Heart left ventricle (tissue), 16 donors: ENCODE measurements at places on chromosomes 2 and 18. TPM values are rescaled to one million over a fixed set of nuclear protein-coding genes. Genes with fewer than 3 reads are reported as not detected.

- H3K4me1 ChIP-seq, result peaks cover 6% of the 10 kb centered on the region
- no peaks in the 10 kb centered on the region for H3K36me3 ChIP-seq
- no peak overlapping the region for H3K27ac ChIP-seq
- DNase-seq, result no peak
- no peaks in the 10 kb centered on the region for H3K27me3 ChIP-seq
These were observed 76.5 kb upstream of the B3GNT2 start for GRCh38 chr2:62119311-62119974.

- peak overlapping the region; percentile 88 for H3K27ac ChIP-seq
- no peaks in the 10 kb centered on the region for H3K27me3 ChIP-seq
- no peak for DNase-seq
- no peaks in the 10 kb centered on the region for H3K36me3 ChIP-seq
- peaks cover 33% of the 10 kb centered on the region for H3K4me1 ChIP-seq
These were observed 143.3 kb downstream of the HDAC4 start for GRCh38 chr2:239257511-239257937.

- no peak for DNase-seq
- no peak overlapping the region for H3K4me3 ChIP-seq
- no peaks in the 10 kb centered on the region for H3K4me1 ChIP-seq
- H3K27ac ChIP-seq, result no peak overlapping the region
These were observed 127.1 kb downstream of the SRBD1 start for GRCh38 chr2:45483997-45484396.

- no peaks in the 10 kb centered on the region for H3K27me3 ChIP-seq
- H3K27ac ChIP-seq, result peak overlapping the region; percentile 43
- no peaks in the 10 kb centered on the region for H3K4me1 ChIP-seq
- H3K36me3 ChIP-seq, result no peaks in the 10 kb centered on the region
These were observed 8.7 kb downstream of the CYRIA start for GRCh38 chr2:16656784-16657391.

DNA sequence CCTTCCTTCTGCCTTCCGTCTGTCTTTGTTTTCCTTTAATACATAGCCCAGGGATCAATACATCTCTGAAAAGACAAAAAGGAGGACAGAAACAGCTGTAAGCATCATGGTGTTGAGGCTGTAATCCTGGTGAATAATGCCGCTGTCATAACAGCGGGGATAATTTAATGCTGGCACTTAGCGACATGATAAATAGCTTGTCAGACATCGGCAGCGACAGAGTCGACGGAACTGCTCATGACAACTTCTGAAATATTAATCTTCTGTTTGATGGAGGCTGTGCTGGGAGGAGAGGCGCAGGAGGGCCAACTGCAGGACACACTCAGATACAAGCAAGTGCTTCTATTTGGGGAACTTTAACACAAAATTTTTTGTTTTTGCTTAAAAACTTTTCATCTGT, 602.2 kb downstream of the GALR1 start:
- H3K36me3 ChIP-seq, result no peaks in the 10 kb centered on the region
- H3K27ac ChIP-seq, result no peak overlapping the region
- H3K4me3 ChIP-seq, result no peak overlapping the region
- H3K27me3 ChIP-seq, result no peaks in the 10 kb centered on the region
- DNase-seq, result no peak

GRCh38 chr18:9380621-9381395, 46.2 kb downstream of the TWSG1 start:
- no peaks in the 10 kb centered on the region for H3K36me3 ChIP-seq
- H3K27me3 ChIP-seq, result no peaks in the 10 kb centered on the region
- H3K27ac ChIP-seq, result no peak overlapping the region

GRCh38 chr2:23624378-23624777, 239.4 kb downstream of the KLHL29 start:
- no peaks in the 10 kb centered on the region for H3K27me3 ChIP-seq
- no peak for DNase-seq
- peaks cover 5% of the 10 kb centered on the region for H3K4me1 ChIP-seq

DNA sequence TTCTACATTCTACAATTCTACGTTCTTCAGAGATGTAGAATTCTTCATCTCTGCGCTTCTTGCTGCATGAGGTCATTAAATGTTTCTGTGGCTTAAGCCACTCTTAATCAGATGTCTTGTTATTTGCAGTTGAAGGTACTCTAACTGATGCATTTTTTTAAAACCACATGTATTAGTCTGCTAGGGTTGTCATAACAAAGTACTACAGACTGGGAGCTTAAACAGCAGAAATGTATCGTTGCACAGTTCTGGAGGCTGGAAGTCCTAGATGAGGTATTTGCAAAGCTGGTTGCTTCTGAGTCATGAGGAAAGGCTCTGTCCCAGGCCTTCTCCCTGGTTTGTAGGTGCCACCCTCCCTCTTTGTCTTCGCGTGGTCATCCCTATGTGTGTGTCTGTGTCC, 176.3 kb upstream of the GLI2 start:
- no peaks in the 10 kb centered on the region for H3K36me3 ChIP-seq
- no peak overlapping the region for H3K4me3 ChIP-seq
- no peak overlapping the region for H3K27ac ChIP-seq
- H3K4me1 ChIP-seq, result no peaks in the 10 kb centered on the region
- H3K27me3 ChIP-seq, result no peaks in the 10 kb centered on the region
- no peak for DNase-seq

Gene PCGF1
- total RNA-seq, result 14.8 TPM

Gene PUS10
- total RNA-seq, result 2.5 TPM
